Frontal cortex (tissue), 4 donors: ENCODE measurements at places on chromosomes 13 and 19. TPM values are rescaled to one million over a fixed set of nuclear protein-coding genes. Genes with fewer than 3 reads are reported as not detected.

GRCh38 chr19:1822210-1822609 lies 10.1 kb upstream of the ATP8B3 start:
- no peak for DNase-seq

DNA sequence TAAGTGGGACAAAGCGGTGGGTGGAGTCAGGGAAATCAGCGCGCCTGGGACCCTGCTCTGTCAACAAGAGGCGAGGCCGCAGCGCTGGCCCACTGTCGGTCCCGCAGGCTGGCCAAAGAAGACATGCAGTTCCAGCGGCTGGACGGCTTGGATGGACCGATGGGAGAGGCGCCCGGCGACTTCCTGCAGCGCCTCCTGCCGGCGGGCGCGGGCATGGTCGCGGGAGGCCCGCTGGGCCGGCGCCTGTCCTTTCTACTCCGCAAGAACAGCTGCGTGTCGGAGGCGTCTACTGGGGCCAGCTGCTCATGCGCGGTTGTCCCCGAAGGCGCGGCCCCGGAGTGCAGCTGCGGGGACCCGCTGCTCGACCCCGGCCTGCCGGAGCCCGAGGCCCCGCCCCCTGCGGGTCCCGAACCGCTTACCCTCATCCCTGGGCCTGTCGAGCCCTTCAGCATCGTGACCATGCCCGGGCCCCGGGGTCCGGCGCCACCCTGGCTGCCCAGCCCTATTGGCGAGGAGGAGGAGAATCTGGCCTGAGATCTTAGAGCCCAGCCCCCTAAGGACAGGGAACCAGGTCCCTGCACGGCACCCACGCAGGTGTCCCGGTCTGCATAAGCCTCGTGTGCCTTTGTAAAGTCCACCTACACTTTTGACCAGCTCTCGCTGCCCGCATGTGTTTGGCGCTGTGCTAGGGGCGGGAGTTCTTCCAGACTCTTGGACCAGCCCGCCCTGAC lies 6.1 kb downstream of the BEST2 start:
- DNase-seq = peak; percentile 89

GRCh38 chr19:35069696-35070095 lies 28.2 kb downstream of the HPN start:
- DNase-seq = no peak

KLK5 gene
- not detected for total RNA-seq

DNA sequence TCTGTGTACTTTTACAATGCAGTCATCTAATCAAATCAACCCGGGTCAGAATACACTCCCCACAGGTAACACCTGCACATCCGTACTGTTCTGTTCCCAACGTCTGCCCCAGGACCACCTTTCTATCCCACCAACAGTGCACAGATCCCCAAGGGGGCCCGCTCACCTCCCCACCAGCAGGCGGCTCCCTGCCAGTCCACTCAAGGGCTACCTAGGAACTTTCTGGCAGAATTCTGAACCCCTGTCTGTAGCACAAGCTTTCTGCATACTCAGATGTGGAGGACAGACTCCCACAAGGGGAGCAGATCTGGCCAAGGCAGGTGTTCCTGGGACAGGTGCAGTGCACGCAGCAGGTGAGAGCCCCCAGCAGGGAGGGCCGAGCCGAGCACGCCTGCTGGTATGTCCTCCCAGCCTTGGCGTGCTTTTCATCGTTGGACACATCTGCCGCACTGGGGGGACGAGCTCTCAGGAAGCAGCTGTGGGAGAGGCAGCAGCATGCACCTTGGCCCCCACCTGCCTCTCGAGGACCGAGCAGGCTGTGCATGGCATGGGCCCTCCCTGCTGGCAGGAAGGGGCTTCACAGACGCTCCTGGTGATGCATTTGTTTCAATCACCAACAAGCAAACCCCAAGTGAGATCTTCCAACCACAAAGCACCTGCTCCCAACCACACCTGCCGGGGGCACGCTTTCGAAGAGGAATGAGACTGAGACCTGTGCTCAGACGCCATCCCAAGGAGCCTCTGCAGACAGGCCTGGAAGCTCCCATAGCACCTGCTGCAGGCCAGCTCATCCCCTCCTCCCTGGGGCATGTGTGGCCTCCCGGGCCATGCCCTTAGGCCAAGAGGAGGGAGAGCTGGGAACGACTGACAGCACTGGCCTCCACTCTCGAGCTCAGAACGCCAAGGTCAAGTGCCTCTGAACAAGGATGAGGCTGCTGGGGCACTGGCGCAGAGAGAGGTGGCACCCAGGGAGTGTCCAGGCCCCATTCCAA lies 35.9 kb downstream of the RAB20 start:
- no peak for DNase-seq

GRCh38 chr13:40558656-40559055 lies 107.8 kb downstream of the FOXO1 start:
- DNase-seq = no peak

PGLYRP2 gene
- not detected for total RNA-seq

GRCh38 chr19:13825489-13826441 lies 30.5 kb downstream of the ZSWIM4 start:
- DNase-seq = no peak
